Thymus (tissue), 14 donors: ENCODE measurements at places on chromosomes 7 and 10.

DNA sequence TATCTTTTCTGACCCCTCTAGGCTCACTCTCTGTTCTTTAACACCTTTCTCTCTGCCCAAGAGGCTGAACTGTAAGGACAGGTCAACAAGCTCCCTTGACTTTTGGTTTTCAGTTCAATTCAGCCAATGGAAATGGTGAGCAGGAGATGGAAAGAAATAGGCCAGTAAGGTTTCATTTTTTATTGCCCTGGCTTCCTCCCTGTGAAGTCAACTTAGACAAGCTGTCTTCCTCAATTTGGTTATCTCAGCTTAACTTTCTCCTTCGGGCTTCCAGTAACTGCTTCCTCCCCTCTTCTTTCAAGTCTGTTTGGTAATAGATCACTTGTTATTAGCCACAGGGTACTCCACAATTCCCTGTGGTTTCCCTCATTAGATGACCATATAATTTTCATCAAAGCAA lies 19.7 kb downstream of the LIPK start:
- DNase-seq = no peak

DNA sequence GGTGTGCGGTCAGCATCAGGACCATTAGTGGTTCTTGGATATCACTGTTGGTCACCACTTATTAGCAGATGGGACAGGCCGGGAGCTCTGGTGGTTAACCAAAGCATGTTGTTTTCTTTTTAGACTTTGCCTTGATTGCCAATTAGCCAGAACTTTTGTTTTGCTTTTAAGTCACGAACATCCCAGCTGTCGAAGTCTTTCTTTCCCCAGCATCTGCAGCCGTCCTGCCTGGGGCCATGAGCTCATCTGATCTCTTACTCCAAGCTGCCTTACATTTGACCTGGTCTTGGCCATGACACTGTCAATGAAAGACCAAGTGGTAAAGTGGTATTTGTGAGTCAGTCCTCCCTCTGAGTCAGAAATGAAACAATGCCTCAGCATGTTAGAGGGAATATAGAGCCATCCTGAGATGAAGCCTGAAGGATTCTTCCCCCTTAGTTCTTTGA lies 53.9 kb upstream of the CREB5 start:
- no peak for DNase-seq

DNA sequence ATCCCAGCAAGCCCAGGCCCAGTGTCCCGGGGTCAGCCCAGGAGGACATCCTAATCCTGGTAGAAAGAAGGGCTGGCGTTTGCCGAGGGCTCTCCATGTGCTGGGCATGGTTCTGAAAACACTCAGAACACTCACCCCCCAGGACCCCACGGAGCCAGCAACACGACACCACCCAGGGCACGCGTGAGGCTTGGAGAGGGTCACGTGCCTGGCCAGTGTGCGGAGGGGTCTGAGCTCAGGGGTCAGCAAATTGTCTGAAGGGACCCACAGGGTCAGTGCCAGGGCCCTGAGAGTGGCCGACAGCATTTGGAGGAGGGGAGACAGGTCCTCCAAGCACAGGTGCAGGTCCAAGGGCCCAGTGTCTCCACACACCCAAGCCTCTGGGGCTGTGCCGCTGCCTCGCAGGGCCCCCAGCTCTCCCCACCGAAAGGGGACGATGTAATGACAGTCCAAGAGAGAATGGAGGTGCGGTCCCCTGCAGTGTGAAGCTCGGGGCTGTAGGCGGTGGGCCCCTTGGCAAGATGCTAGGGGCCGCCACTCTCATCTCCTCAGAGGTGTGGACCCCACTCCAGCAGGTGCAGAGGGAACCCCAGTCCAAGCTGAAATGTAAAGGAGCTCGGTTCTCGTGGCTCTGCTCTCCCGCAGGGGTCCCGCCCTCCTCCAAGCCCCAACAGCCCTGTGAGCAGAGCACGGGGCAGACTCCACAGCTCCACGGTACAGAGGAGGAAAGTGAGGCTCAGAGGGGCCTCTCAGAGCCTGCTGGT lies 7.8 kb downstream of the FOXL3 start:
- DNase-seq = no peak

DNA sequence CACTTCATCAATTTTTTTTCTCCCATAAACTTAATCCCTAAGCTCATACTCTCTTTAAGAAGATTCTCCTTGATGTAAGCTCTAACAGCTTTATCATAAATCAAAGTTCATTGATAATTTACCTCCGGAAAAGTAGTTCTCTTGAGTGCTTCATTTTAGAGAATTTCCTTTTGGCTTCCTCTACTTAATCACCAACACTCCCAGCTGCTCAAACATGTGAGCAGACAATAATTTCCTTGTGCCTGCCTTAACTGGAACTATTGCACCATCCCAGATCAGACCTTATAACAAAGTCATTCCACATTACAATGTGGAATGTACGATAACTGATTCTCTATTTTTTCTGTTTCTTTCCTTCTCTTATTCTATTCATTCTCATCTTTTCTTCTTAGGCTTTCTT lies 5.9 kb downstream of the FEZF1 start:
- DNase-seq = no peak

GRCh38 chr10:93541402-93542357 lies 24.8 kb upstream of the FFAR4 start:
- peak; percentile 21 for DNase-seq

DNA sequence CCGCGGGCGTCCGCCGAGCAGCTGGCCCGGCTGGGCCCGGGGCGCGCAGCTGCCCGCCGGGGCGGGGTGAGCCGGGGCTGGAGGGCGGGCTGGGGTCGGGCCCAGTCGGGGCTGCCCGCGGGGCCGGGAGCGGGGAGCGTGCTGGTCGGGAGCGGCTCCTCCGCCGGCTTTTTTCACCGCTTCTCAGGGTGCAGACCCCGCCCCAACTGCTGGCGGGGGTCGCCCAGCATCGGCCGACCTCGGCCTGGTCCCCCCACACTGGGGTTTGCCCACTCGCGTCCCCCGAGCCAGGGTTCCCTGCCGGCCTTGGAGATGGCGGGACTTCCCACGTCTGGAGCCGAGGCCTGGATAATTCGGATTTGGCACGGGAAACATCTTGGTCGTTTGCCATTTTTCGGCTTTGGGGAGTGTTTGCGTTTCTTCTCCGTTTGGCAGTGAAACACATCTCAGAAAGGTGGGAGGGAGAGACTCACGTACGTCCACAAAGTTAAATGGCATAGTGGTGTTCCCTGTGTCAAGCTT lies 432 bp downstream of the TMEM248 start:
- DNase-seq = no peak

DNA sequence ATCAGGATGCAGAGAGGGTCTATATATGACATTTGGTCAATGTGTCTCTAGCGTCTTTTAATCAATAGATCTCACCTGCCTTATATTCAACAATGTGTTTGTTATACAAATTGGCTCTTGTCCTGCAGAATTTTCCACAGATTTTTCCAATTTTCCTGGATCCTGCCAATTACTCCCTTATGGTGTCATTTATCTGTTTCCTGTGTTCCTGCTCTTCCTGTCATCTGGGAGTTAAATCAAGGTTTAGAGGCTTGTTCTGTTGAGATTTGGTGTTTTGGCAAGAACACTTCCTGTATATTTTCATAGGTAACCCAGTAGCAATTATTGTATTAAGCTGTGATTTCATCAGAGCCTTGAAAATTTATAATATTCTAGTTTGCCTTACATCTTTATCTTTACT lies 8.8 kb upstream of the C10orf71 start:
- no peak for DNase-seq

GRCh38 chr10:116669080-116669479 lies 48.3 kb downstream of the PNLIPRP2 start:
- DNase-seq = no peak

DNA sequence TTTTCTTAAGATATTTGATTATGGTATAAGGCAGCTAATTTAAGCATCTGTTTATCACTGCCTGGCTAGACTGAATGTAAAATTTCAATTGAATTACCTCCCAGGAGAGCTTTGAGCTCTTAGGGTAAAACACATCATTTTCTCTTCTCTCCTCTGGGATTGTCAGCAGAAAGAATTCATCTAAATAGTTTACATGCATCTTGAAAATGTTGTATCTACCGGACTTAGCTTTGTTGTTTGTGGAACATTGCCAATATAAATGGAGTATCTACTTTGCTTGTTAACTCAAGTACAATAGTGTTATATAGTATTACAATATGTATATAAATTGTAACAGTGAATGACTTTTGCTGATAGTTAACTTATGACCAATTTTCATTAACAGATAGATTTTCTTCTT lies 73.3 kb downstream of the TAF3 start:
- no peak for DNase-seq

GRCh38 chr10:73823391-73823790 lies 12.0 kb upstream of the NDST2 start:
- DNase-seq = no peak

DNA sequence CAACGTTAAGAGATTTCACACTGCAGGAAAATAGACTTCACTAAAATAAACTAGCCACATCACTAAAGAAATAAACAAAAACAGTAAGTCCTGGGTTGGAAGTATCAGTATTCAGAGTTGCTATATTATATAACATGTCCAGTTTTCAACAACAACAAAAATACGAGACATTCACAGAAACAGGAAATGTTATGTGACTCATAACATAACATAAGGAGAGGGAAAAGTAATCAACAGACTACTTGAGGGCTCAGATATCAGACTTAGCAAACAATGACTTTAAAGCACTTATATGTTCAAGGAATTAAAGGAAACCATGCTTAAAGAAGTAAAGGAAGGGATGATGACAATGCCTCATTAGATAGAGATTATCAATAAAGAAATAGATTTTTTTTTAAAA lies 73.5 kb upstream of the MKLN1 start:
- DNase-seq = no peak

- DNase-seq = no peak
Measured at GRCh38 chr7:122616951-122617350, 82.0 kb downstream of the RNF133 start.

- DNase-seq = no peak
Measured at GRCh38 chr7:150363370-150363769, 5.3 kb upstream of the REPIN1 start.

DNA sequence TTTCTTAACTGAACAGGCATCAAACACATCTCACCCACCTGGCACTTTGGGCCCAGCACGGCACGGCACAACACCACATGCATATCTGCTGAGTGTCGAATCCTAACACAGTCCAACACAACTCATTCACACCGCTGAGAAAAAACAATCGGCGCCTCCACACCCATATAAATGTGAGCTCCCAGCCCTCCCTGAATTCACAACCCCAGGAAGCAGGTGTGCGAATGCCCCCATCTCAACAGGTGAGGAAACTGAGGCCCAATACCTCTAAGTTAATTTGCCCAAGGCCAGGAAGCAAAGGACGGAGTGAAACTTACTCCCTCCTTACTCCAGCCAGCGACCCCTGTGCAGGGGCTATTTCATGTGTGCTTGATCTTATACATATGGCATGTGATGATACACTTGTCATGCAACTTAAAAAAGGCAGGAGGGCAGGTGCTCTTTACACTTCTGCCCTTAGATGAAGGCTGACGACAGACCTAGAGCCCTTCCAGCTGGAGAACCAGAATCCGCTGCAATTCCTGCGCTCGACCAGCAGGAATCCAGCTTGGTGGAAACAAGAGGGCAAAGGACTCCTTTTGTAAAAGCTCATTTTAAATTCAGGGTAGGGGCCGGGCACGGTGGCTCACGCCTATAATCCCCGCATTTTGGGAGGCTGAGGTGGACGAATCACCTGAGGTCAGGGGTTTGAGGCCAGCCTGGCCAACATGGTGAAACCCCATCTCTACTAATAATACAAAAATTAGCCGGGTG lies 116.0 kb downstream of the LARP4B start:
- no peak for DNase-seq

GRCh38 chr7:15557686-15558085 lies 4.1 kb downstream of the AGMO start:
- DNase-seq = no peak

- no peak for DNase-seq
Measured at GRCh38 chr10:17756557-17757217, 4.7 kb downstream of the TMEM236 start.

DNA sequence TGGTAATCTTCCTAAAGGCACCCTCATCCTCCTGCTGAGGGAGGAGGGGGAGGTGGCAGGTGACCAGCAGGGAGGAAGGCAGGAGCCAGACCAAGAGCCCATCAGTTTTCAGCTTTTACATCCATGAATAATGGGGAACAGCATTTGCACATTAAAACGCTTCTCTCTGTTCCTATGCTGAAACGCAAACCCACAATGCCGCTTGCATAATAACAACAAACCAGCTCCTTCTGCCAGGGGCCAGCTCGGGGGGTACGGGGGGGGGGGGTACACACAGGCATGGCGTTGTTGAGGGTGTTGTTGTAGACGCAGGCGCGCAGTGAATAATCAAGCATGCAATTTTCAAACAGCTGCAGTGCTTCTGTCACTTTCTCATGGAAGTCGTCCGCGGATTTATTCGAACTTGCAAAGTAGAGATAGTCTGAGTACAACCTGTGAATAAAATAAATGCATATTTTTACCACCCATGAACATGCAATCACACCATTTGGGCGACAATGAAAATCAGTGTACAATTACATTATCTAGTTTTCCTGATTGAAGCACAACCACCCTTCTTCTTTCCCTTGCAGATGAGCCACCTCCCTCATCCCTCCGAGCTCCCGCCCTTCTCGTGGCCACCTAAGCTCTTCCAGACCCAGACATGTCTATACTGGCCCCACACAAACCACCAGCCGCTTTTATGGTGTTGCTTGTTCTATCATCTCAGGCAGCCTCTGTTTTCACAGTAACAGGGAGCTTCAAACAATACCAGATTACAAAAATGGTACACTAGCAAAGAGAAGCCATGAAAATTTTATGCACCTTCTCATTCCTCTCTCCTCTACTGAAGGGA lies 72.2 kb downstream of the CHST15 start:
- no peak for DNase-seq

DNA sequence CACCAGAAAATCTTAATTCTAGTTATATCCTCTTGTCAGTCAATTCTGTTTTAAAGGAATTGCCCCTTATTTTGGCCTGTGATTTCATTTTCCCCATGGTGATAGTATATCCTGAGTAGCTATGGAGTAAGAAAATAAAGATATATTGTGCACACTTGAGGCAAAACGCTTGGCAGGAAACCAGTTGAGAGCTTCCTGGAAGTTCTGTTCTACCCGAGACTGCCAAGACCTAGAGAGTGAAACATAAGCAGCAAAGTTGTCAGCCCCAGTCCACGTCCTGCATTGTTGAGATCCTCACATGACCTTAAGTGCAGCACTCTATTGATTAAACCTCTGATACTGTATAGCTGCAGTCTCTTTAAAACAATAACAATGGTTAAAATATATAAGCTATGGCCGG lies 235.2 kb downstream of the CDC14C start:
- no peak for DNase-seq

- no peak for DNase-seq
Measured at GRCh38 chr7:101823596-101823995, 6.2 kb downstream of the CUX1 start.

GRCh38 chr7:132154248-132154647 lies 422.0 kb downstream of the PLXNA4 start:
- no peak for DNase-seq

GRCh38 chr10:30155401-30155800 lies 96.0 kb upstream of the JCAD start:
- no peak for DNase-seq

- no peak for DNase-seq
Measured at GRCh38 chr10:69972981-69973397, 79.7 kb upstream of the MACROH2A2 start.

GRCh38 chr7:135673360-135673706 lies 11.0 kb downstream of the STMP1 start:
- DNase-seq = no peak
